Ureter (tissue), 1 donor: ENCODE measurements at places on chromosomes 2 and 18.

- no peak for DNase-seq
Measured at GRCh38 chr18:69885841-69886531, 61.7 kb downstream of the CD226 start.

GRCh38 chr2:73070643-73071359 lies 711 bp downstream of the SFXN5 start:
- no peak for DNase-seq

DNA sequence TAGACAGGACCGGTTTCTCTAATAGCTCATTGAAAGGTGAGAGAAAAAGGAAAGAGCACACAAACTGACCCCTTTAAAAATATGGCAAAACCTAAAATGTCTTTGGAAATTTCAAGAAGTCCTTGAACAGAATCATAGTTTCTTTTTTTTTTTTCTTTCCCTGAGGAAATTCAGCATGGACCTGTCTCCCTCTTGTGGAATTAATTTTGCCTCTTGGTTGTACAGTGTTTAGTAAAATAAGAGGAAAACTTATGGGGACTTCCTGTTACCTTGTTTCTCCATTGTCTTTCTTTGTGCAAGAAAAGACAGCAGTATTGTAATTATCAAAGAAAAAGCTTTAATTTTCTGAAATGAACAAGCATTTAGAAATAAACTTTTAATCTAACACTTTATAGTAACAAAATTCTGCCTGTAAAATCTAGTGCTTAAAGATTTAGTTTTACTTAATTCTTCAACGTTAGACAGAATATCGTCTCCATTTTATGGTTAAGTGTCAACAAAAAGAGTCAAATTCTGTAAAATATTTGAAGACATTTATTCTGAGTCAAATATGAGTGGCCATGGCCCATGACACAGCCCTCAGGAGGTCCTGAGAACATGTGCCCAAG lies 176.3 kb upstream of the NABP1 start:
- DNase-seq = no peak

GRCh38 chr2:199278099-199278498 lies 179.6 kb downstream of the SATB2 start:
- DNase-seq = no peak

GRCh38 chr2:111157071-111157661 lies 36.5 kb downstream of the BCL2L11 start:
- no peak for DNase-seq

- DNase-seq = no peak
Measured at GRCh38 chr2:174551697-174552096, 45.9 kb downstream of the WIPF1 start.

- no peak for DNase-seq
Measured at GRCh38 chr2:46284796-46285195, 12.4 kb upstream of the EPAS1 start.

DNA sequence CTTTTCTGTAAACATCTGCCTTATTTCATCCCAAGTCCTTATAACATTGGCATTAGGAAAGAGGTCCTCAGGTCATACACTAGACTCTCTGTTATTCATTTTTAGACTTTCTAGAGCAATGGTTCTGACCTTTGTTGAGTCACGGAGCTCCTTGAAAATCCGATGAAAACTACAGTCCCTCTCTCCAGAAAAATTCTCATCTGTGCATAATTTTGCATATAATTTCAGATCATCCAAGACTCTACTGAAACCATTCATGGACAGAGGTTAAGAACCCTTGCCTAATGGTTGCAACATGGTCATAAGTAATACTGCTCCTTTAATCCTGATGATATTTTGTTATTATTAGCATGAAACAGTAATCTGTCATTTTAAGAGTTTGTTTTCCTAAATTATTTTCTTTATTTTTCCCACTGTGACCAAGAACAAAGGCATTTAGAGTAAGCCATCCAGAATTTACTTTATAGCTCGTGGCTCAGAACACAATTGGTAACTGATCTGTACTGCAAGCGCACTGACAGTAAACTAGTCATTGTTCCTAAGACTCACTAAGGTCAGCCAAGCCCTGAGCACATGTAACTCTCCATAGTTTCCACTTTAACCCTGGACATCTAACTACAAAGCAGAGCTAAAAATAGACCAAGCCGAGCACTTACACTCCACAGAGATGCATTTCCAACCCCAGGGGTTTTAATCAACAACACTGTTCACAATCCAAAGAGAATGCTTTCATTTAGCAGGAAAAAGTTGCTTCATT lies 8.4 kb downstream of the MYOM1 start:
- DNase-seq = no peak

- DNase-seq = no peak
Measured at GRCh38 chr18:42230636-42231035, 275.6 kb downstream of the PIK3C3 start.

- no peak for DNase-seq
Measured at GRCh38 chr2:9990736-9991135, 39.2 kb downstream of the GRHL1 start.

GRCh38 chr18:60585670-60586069 lies 213.1 kb upstream of the MC4R start:
- no peak for DNase-seq

DNA sequence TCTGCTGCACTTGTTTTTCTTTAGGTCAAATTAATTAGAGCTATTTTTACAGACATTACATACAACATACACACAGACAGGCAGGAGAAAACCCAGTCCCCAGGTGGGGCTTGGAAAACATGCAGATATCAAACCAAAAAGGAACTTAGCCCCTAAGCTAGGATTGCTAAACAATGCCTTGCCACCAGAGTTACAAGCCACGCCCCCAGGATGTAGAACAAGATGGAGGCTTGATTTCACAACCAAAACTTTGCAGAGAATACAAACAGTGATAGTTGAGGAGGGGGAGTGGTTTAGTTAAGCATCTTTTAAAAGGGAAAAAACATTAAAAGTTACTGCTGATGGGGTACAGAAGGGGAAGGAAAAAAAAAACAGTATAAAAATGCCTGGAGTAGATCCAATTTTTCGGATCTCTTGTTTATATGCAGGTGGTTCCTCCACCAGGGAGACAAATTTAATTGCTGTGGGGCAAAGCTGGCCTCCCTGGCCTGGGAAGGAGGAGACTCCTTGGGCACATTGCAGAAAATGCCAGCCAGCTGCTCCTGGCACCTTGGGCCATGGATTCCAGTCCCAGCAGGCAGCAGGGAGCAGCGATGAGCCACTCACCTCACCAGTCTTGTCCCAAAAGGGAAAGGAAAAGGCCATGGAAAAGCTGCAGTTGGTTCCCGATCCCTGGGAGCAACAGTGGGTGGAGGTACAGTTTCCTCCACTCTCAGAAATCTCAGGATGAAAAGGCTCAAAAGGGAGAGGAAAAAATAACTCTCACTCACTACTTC lies 348.4 kb upstream of the REG3G start:
- DNase-seq = no peak

- DNase-seq = no peak
Measured at GRCh38 chr18:75029481-75029880, 179.5 kb downstream of the PTGR3 start.

GRCh38 chr2:7709907-7710306 lies 792.7 kb downstream of the RNF144A start:
- DNase-seq = no peak

DNA sequence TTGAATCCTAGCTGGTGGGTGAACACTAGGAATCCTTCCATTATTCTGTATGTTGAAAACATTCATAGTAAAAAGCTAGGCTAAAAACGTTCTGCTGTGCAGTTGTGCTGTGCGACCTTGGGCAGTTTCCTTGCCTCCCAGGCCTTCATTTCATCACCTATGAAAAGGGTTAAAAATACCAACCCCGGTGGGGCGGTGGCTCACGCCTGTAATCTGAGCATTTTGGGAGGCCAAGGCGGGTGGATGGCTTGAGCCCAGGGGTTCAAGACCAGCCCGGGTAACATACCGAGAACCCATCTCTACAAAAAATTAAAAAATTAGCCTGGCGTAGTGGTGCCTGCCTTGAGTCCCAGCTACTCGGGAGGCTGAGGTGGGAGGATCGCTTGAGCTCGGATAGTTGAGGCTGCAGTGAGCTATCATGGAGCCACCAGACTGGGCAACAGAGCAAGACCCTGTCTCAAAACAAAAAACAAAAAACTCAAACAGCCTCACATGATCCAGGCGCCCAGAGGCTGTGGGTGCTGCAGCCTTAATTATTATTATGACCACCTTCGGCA lies 2.9 kb upstream of the RRM2 start:
- DNase-seq = no peak
